Thoracic aorta (tissue), 2 donors: ENCODE measurements at places on chromosomes 13 and 19. TPM values are rescaled to one million over a fixed set of nuclear protein-coding genes. Genes with fewer than 3 reads are reported as not detected.

GRCh38 chr19:46718157-46718933 lies 1.4 kb upstream of the PRKD2 start:
- DNase-seq = no peak

- no peak for DNase-seq
Observed at GRCh38 chr13:110989331-110989730, 74.5 kb upstream of the ANKRD10 start.

The CKM gene
- 0.85 TPM for total RNA-seq

DNA sequence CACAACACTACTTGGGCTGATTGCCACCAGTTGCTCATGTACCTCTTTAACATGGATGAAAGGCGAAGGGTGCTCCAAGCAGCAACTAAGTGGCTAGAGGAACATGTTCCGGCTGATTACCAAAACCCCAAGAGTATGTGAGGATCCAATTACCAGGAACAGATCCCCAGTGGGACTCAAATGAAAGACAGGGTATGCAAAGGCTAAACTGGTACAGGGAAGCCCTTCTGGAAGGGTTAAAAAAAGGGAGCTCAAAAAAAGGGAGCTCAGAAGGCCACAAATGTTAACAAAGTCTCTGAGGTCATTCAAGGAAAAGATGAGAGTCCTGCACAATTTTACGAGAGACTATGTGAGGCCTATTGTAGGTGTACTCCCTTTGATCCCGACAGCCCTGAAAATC lies 604.7 kb downstream of the UQCRFS1 start:
- no peak for DNase-seq

The PTGIR gene
- 207 TPM for total RNA-seq

DNA sequence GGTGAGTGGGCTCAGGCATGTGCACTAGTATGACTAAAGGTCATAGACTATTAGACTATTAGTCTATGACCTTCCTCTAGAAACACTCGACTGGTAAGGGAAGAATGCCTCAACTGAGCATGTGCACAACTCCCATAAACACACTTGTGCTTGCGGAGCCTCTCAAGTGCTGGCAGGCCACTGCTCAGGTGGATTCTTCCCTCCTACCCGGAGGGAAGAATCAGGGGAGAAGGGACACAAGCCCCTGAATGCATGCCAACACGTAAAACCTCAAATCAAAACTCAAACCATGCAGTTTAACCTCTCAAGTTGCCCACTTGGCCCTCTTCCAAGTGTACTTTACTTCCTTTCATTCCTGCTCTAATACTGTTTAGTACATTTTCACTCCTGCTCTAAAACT lies 287.6 kb upstream of the SGCG start:
- DNase-seq = no peak

The GRK1 gene
- not detected for total RNA-seq

The KCNRG gene
- total RNA-seq = 0.54 TPM

- no peak for DNase-seq
Observed at GRCh38 chr19:56101746-56102535, 19.2 kb downstream of the ZNF787 start.

DNA sequence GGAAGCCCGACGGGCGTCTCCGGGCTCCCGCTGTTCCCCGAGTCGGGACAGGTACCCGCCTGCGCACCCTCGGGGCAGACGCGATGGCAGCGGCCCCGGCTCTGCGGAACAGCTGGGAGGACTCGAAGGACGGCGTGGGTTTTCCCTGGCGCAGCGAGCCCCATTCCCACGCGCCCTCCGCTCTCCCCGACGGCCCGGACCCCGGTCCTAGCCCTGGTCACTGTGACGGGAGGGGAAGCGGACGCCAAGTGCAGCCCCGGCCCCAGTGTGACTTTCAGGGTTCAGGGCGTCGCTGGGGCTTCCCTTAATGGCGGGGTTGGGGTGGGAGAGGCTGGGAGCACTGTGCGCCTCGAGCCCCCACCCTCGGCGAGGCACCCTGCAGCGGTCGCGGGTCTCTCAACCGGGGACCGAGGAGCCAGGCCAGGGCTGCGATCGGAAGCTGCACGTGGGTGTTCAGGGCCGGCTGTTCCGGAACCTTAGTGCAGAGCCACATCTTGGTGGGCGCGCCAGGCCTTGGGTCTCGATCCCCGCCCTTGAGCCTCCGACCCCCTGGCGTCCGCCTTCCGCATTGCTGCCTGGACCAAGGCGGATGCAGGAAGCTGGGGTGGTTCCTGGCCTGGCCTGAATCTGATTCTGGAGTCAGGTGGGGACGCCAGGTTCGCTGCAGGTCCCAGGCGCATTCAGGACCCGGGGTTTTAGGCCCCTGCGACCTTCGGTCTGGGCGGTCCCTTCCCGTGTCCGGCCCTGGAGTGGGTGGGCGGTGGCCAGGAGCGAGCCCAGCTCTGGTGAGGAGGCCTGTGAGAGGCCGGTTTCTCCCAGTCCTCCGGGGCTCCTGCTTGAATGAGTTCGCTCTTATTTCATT lies 3.5 kb downstream of the LGALS7B start:
- no peak for DNase-seq

DNA sequence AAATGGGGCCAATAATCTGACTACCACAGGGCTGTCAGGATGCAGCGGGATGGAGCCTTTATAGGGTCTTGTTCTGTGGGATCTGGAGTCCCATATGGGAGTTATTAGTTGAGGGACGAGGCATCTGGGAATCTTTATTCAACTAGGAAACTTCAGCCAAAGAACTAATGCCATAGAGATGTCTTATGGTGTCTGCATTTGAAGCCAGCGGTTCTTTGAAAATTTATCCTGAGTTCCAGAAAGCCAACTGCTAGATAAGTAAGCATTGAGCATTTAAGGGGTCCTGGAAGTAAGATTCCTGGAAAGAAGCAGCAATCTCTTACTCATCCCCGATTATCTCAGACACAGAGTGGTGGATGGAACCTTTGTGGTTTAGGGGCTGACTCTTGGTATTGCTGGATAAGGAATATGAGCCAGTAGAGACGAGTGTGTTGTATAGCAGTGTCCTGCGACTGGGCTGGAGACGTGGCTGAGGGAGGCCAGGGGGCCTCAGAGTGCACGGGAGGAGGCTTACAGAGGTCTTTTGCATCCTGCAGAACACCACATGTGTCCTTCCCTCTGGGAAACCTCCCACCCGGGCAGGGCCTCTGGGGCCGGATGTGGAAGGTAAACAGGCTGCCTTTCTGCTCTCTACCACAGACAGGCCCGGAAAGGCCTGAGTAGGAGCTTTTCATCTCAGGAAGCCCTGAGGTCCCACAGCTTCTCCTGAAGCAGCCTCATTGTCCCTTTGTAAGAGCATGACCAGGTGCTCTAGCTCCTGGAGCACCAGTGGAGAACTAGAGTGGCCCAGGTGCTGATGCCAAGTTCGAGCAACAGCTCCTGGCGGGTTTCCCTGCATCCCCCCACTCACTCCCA lies 28.8 kb downstream of the ACTN4 start:
- no peak for DNase-seq

The ZNF878 gene
- 1.4 TPM for total RNA-seq

GRCh38 chr13:66992719-66993118 lies 237.4 kb downstream of the PCDH9 start:
- DNase-seq = no peak

The ZNF737 gene
- total RNA-seq = 17.6 TPM
